Fibroblast of the conjunctiva (primary cell): ENCODE measurements at places on chromosomes 6 and 20.

DNA sequence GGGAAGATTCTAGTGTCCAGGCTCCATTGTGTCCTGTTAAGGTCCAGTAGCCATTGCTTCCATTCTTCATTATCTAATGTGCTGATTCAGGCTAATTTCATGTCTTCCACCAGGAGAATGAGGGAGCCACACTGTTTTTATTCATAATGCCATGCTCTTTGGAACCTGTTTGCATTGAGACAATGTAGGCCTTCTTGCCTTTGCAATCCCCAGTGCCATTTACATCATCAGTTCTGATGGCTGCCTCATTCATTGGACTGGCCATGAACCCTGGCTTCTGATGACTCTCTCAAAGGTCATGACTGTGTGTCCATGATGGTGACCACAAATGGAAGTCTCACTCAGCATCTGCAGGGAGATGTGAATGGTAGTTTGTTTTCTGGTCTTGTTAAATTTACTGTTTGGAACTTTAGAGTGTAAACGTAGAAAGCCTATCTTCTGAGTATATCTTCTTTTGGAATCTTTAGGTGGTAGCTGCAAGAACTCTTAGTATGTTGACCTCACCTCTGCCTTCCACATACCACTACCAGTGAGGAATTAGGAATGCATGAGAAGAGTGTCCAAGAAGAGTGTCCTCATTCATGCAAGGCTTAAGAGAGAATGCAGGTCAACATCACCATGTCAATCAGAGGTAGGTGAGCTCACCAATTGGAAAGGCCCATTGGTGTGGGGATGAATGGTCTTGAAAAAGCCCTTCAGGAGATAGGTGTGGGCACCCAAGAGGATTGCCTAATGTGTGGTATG is 42.9 kb upstream of the ZFP64 start:
- no peak for DNase-seq

DNA sequence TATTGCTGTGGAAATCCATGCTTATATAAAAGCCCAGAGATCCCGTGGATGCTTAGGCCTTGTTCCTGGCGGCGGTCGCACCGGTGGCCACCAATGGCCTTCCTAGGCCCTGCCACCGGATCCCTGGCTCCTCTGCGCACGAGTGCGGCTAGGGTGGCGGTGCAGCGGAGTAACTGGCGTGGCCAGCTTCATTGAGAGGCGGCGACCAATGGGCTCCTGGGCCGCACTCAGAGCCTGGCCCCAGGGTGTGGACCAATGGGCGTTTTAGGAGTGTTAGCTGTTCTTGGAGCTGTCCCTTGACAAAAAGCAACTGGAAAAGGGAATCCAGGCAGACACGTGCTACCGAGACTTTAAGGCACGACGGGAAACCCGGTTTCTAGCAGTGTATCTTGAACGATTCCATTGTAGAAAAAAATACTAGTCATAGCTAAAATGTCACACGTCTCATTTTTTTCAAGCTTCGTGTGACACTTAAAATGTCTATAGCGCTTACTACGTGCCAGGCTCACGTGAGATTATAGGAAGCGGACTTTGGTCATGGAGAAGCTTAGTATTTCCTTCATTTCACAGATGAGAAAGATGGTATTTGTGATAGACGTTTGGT is 1.7 kb downstream of the AMD1 start:
- DNase-seq: peak; percentile 73

- no peak for DNase-seq
These were observed 12.6 kb upstream of the SLC17A5 start for GRCh38 chr6:73666393-73666792.

DNA sequence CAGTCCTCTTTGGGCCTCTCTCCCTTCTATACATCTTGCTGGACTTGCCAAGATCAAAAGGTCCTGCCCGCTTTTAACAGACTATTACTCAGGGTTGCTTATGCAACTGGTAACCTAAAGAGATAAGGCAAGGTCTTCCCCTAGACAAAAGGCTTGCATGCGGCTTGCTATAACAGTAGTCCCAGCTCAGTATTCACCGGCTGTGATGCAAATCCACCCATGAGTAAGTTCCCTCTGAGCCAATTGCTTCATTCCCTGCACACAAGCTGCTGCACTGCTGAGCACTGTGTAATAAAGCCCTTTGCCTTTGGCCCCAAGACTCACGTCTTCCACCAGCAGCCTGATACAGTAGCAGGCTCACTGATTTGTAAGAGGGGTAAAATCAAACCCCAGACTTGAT is 363.8 kb downstream of the PRKN start:
- no peak for DNase-seq

GRCh38 chr6:28719275-28719940 is 193.7 kb downstream of the GPX5 start:
- DNase-seq: no peak

- no peak for DNase-seq
These were observed 189.0 kb downstream of the JARID2 start for GRCh38 chr6:15434823-15435380.

DNA sequence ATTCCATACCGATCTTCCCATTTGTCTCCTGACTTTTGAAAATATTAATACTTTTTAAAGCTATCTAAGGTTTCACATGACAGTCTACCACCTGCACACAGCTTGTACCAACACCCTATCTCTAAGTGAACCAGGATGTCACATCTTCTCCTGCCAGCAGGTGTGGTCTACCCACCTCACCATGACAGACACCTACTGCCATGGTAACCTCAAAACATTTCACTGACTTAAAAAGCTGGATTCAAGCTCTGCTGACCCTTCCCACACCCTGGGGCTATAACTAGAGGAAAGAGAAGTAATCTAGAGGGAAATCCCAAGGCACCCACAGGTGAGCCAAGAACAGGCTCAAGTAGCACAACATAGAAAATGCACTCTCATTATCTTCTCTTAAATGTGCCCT is 1.2 kb downstream of the SLC17A3 start:
- DNase-seq: no peak

DNA sequence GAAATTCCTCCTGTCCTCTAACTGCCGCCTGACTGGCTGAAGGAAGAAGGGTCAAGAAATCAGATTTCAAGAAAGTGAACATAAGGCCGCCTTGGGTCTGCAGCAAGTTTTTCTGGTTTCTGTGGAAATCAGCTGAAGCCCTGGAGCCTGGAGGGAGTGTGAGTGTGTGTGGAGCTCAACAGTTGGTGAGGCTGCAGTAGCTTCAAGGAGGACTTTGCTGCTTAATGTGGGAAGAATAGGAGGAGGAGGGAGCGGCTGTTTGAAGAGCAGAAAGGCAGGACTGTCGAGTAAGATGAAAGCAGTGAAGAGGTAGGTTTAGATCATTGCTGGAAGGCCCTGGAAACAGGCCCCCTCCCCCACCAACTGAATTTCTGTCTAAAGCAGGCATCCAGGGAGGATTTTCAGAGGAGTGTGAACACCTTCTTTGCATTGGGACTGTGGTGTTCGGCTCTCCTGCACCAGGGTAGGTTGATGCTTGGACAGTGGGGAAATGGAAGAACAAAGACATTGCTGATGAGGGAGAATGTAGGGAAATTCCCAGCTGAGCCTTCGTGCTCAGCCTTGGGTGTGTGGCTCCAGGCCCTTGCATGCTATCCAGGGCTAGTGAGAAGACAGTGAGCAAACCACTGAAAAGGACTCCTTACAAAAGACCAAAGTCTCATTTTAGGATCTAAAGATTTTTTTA is 79.5 kb upstream of the VSTM2L start:
- no peak for DNase-seq

- DNase-seq: peak; percentile 30
These were observed 745 bp upstream of the AGPAT1 start for GRCh38 chr6:32176476-32177182.

- DNase-seq: no peak
These were observed 32.2 kb upstream of the HEY2 start for GRCh38 chr6:125717120-125717731.

DNA sequence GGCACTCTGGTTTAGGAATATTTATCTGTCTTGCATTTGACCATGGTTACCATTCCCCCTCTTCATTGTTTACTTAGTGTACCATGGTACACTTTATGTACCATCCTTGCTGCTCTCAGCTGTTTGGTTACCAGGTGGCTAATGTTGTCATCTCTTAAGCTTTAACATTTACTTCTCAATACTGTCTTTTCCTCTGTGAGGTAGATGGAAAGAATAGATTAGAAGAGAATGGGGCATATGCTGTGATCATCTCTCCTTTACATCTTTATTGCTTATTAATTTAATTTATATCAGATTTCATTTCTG is 109.2 kb downstream of the NCOA3 start:
- no peak for DNase-seq

GRCh38 chr6:158867381-158868121 is 48.4 kb upstream of the EZR start:
- DNase-seq: no peak

GRCh38 chr6:69816026-69816425 is 19.2 kb upstream of the LMBRD1 start:
- DNase-seq: no peak

GRCh38 chr6:42278131-42278853 is 60.6 kb upstream of the MRPS10 start:
- DNase-seq: no peak
